CD4-positive, alpha-beta T cell treated with Interleukin-10 for 1 hour (primary cell): ENCODE measurements at places on chromosomes 6 and 20.
A peak's percentile ranks its signal among the peaks of the same experiment; 100 is the strongest.

DNA sequence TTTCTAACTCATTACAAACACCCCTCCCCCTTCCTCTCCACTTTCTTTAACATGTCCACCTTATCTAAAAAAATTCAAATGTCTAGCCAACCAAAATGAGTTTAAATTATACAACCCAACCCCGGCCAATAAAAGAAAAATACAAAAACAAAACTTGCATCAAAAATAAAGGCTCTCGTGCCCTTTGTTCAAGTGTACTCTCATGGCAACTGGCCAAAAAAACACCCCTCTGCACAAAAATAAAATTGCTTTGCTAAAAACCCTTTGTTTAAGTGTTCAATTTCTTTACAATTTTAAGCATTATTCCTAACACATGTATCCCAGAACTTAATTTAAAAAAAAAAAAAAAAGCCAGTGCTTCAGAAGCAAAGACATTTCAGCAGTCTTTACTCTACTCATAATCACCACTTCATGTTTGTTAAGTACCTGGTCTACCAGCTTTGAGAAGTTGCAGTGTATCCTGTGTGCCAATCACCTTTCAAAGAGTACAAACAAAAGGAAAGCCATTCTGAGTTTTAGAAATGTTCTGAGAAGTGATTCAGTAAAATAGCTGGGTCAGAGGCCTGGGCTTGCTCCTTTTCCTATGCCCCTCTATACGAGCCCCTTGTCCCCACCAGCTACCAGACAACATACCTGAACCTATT, 87.5 kb downstream of the MDN1 start:
- no peak for DNase-seq

DNA sequence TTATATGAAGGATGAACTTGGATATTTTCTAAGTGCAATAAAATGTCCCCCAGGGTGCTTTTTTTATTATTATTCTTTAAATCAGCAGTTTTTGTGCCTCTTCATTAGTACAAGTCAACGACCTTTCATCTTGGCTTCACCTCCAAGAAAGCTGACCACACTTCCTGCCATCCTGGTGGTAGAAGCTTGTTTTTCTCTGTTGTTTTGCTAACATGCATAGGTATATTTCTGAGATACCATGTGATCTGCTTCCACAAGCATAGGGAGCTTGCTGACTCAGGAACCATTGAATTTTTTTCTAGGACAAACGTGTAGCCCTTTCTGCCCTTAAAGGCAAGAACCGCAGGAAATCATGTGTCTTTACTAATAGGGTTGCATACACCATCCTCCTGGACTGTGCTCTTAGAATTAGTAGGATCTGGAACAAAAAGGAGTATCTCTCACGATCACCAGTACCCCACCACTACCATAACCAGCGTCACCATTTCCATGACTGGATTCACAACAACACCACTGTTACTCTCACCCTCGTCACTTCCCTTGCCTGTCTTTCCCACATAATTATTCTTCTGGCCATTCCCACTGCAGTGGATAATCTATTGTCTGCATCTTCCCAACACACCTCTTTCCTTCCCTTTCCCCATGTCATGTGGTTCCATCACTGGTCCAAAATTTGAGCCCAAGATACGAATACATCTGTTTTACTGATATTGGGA, 207.1 kb downstream of the MAFB start:
- no peak for DNase-seq

GRCh38 chr6:141874930-141875602, 257.7 kb upstream of the GJE1 start:
- DNase-seq = no peak

GRCh38 chr6:99415446-99415845, 9.7 kb downstream of the PNISR start:
- no peak for DNase-seq

DNA sequence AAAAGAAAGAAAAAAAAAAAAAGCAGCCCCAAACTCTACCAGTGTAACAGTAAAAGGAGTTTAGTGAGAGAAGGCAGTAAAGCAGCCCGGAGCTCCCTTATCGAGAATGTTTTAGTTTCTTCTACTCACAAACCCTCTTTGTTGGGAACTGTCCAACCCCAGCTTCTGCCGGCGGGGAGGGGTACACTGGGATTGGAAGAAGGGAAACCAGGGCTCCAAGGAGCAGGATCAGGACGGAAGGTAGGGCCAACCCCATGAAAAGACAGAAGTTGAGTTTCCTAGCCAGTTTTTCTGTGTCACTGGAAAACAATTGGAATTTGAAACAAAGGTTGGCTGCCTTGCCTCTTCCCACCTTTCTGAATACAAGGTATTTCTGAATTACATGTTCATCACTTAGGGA, 66.0 kb downstream of the KIZ start:
- DNase-seq = no peak

GRCh38 chr6:131255911-131256310, 120.6 kb downstream of the AKAP7 start:
- no peak for DNase-seq

GRCh38 chr6:37205997-37206340, 36.0 kb downstream of the PIM1 start:
- no peak for DNase-seq

DNA sequence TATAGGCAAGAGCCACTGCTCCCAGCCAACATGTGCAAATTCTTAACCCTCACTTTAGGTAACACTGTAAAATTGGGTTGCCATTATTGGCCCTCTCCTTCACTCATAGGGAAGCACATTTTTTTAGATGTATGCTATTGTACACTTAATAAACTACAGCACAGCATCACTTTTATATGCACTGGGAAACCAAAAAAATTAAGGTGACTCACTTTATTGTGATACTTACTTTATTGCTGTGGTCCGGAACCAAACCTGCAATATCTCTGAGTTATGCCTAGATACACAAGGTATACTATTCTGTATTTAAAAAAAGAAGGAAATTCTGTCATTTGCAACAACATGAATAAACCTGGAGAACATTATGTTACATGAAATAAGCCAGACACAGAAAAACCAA, 40.5 kb downstream of the IPCEF1 start:
- no peak for DNase-seq

DNA sequence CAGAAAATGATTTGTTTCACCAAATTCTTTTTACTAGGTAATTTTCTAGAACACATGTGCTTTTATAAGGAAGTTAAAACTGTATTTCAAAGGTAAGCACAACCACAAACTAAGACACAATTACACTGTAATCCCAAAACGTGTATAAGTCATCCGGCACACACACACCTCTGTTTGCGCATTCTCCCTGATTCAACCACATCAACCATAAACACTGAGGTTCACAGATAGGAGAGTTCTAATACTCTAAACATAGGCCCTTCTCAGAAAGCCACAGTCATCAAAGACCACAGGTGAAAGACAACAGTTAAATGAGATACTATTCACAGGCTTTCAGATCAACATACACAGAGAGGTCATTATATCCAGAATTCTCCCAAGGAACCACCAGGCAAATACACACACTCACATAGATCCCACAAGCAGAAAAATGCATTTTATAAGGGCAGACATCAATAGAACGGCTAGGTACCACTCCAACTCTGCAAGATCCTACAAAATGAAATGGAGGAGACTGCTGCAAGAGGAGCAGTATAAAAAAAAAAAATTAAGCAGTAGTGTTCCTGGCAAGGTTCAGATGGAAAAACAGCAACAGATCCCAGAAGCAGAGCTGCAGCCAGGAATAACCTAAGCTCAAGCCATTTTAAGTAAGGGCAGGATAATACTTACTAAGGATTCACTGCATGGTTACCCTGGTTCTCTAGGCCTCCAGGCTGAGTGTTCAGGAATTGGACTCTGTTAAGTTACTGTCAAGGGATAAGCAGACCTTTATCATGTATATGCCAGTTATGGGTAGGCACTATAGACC, 6.6 kb upstream of the FBXO9 start:
- no peak for DNase-seq

DNA sequence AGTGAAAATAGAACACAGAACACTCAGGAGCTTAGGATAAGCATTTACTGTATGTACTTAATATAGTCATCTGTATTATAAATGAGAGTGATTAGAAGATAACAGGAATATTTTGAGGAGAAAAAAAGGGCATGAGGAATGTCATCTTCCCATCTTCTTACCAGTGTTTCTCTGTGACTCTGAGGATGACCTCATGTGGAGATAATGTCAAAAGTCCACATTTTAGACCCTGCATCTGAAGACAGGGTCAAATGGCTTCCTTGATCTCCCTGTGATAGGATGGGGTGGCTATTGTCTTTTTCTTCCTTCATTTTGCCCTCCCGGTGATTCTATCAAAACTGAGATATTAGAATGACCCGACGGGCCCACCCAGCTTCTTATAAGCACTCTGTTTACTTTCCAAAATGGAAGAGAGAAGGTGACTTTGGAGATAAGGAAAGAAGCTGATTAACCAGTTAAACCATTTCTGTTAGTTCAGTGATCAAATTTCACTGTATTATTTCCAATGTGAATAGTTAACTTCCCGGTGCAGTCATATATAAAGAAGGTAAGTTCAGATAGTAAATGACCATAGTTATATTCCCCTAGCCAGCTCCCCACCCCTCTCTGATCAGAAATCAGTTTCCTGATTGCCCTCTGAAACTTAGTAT, 115.7 kb upstream of the SALL4 start:
- no peak for DNase-seq

GRCh38 chr6:79605061-79605460, 26.1 kb upstream of the SH3BGRL2 start:
- no peak for DNase-seq

GRCh38 chr6:35736253-35736894, 458 bp upstream of the ARMC12 start:
- peak; percentile 89 for DNase-seq

DNA sequence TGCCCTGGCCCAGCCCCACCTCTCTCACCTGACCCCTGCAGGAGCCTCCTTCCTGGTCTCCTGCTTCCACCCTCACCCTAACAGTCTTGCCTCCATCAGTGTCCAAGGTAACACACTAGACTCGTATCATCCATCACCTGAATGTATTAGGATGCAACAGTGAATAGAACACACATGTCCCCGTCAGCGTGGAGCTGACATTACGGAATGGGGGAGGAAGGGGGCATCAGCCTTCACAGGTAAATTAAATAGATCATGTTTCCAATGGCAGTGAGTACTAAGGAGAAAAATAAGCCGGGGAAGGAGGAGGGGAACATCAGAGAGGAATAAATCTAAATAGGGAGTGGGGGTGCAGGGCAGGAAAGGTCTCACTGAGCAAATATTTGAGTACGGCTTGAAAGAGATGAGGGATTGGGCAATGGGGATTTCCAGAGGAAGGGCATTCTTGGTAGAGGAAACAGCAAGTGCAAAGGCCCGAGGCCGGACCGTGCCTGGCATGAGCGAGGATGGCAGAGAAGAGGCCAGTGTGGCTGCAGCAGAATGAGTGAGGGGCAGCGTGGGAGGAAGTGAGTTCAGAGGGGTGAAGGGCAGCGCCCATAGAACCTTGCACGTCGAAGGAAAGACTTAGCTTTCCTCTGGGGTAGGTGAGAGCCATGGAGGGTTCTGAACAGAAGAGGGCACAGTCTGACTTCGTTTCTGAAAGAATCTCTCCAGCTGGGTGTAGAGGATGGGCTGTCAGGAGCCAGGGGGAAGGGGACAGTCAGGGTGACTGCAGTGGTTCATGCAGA, 110.1 kb upstream of the PTPN1 start:
- DNase-seq = no peak

DNA sequence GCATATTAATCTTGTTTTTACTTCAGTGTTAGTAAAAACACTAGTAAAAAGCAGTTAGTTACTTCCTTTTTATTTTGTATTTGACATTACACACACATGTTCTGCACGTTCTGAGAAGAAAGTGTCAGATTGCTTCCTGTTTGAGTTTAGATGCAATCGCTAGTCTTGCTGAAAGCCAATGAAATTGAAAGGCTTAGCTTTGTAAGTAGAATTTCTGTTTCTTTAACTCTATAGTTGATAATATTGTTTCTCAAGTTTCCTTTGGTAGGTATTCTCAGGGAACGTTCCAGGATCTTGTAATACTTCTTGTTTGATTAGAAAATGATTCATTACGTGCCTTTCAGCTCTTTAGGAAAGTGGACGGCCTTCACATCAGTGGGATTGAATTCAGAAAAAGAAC, 55.0 kb downstream of the CDKAL1 start:
- no peak for DNase-seq

DNA sequence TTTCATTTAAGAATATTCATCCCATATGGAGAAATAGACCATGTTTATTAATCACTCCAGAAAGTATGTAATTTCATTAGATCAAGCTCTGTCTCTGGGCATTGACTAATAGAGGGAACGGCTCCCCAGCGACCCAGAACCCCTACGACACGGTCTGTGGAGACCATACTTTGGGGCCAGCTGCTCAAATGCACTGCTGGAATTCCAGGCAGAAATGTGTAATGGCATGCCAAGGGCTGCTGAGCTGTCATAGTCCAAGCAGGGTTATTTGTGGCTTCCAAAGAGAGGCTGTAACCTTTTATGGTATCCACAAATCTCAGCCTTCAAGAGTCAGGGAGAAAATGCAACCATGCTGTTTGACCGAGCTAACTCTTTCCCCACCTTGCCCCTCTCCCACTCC, 755.8 kb downstream of the DHX35 start:
- DNase-seq = no peak

- DNase-seq = no peak
Measured at GRCh38 chr20:18705490-18705889, 108.1 kb upstream of the SCP2D1 start.

- DNase-seq = no peak
Measured at GRCh38 chr6:42406306-42407280, 45.1 kb downstream of the TRERF1 start.

DNA sequence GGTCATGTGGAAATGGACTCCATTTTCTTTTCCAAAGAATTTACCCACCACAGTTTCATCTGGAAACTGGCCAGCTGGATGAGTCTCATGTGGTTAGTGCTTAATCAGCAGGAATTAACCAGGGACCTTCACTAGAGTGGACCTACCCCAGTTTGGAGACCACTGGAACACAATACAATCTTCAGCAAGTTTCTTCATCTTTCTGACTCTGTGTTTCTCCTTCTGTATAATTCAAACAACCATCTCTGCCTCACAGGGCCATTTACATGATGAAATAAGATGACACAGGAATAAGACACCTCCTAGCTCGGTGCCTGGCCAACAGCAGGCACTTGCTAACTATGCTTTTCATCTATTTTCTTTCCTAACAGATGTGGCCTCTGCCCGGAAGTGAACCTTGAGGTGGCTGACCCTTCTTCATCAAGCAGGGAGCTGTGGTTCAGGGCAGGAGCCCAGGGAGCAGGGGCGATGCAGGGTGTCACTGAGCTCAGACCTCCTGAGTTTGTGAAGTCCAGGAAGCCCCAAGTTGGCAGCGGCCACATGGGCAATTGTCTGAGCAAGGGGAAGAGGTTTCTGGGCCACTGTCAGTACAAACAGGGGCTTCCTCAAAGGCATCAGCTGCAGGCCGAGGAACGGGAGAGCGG, 98.8 kb downstream of the SOD2 start:
- DNase-seq = no peak
